ENCODE measurements at places on chromosomes 6 and 20.

DNA sequence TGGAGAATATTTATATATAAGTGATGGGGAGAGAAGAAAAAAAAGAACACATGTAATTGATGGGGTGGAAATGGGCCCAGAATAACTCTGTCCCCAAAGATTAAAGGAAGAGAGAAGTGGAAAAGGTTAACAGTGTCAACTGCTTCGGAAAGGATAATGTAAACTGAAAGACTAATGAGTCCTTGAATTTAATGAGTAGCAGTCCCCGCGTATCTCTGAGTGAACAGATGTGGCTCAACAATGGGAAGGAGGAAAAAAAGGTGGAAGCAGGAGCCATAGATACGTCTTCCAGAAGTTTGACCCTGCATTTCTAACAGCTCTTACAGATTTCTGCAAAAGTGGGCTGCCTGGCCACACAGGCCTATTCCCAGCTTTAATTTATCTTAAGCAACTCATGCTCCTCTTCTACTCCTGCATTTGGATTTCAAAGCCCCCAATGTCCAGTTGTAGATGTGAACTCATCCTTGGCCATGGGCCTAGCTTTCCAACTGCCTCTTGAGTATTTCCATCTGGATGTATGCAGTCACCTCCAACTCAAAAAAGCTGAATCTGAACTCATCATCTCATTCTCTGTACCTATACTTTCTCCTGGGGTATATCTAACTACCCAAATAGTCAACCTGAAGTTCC is 61.3 kb downstream of the DST start:
- DNase-seq = no peak

GRCh38 chr6:16972535-16972934 is 129.3 kb upstream of the STMND1 start:
- DNase-seq = no peak

DNA sequence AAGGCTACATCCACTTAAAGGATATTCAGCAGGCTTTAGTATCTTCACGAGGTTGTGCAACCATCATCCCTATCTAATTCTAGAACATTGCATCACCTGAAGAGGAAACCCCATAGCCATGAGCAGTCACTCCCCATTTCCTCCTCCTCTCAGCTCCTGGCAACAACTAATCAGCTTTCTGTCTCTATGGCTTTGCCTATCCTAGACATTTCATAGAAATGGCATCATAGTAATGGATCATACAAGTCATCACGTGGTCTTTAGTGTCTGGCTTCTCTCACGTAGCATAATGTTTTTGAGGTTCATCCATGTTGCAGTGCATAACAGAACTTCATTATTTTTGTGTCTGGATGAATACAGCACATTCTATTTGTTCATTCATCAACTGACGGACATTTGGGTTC is 20.5 kb downstream of the SNAI1 start:
- DNase-seq = no peak

GRCh38 chr20:41293269-41294037 is 24.1 kb downstream of the ZHX3 start:
- DNase-seq = no peak

DNA sequence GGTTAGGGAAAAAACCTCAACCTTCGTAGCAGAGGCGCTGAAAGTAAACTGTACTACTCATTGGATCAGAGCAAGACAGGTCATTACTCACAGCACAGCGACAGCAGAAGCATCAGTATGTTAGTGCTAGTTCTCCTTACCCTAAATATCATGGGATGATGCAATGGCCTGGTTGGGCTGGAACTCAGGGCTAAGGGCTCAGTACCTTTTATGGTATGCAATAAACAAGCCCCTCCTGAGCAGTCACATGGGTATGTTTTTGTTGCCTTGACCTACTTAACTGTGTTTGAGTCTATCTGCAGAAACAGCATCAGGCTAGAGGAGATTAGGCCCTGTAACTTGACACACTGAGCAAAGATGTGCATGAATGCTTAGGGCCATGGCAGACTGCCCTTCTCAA is 369.4 kb upstream of the IMPG1 start:
- no peak for DNase-seq

- DNase-seq = no peak
Measured at GRCh38 chr6:159151266-159151855, 17.8 kb upstream of the FNDC1 start.

- DNase-seq = no peak
Measured at GRCh38 chr6:44439270-44440045, 52.0 kb downstream of the CDC5L start.

DNA sequence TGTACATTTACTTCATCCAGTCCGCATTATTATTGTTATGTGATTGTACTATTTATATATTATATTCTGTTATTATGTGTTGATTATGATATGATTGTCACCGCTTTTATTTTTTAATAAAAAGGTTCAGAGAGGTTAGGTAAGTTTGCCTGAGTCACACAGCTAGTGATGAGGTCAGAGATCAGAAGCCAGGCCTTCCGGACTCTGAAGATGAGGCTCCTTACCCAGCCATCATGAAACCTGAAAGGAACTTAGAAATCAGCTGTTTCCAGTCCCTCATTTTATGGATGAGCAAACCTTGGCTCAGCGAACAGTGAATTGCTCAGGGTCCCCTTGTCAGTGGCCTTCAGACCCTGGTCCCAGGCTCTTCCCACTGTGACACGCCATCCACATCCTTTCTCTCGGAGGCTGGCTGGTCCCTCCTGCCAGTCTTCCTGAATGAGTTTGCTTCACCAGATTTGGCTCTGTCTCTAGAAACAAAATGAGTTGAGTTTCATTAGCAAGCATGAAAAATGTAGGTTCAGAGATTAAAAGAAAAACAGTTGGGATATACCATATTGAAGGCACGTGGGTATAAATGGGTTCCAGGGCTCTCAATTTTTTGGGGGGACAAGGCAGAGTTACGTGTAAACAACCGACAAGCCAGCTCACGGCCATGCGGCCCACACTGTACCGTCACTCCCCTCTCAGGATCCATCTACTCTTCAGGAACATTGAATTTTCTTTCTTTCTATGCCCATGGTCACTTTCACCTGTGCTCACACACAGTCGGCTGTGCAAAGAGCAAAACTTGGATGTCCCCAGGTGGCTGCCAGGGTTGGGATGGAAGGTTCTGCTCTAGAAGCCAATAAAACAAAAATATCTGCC is 132.9 kb downstream of the ZDHHC14 start:
- DNase-seq = no peak

GRCh38 chr20:37503256-37503927 is 17.7 kb upstream of the NNAT start:
- DNase-seq = no peak

DNA sequence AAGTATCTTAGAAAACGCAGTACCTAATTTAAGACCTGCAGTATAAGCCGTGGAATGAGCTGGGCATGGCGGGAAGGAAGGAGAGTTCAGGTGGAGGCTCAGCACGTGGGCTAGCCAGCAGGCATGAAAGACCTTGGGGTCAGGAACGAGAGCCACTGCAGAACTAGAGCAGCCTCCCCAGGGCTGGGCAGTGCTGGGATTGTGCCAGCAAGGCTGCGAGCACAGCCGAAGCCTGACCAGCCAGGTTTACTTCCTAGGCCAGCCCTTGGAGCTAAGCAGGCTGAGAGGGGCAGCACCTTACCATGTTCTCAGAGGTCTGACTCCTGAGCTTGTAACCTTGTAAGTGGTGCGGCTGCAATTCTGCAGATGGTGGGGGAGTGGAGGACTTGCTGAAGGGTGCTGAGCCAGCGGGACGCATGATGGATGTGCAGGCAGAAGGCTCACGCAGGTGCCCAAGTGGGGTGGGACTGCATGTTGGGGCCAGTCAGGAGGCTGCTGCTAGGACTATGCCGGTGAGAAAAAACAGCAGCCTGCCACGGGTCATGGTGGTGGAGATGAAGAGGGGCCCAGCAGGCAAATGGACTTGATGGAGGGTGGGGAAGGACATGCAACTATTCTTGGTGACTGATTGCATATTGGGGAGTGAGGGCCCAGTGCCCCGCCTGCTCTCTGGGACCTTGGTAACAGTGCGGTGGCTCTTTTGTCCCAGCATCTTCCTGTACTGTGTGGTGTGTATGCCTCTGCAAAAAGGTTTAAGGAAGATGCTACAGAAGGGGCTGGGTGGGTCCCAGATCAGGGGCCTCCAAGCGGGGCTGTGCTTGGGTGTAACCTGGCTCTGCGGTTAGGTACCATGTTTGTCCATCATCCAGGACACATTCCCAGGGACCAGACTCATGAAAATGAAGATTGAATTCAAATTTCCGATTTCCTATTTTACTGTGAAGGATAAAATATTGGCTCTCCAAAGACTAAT is 37.6 kb upstream of the IRF4 start:
- no peak for DNase-seq

DNA sequence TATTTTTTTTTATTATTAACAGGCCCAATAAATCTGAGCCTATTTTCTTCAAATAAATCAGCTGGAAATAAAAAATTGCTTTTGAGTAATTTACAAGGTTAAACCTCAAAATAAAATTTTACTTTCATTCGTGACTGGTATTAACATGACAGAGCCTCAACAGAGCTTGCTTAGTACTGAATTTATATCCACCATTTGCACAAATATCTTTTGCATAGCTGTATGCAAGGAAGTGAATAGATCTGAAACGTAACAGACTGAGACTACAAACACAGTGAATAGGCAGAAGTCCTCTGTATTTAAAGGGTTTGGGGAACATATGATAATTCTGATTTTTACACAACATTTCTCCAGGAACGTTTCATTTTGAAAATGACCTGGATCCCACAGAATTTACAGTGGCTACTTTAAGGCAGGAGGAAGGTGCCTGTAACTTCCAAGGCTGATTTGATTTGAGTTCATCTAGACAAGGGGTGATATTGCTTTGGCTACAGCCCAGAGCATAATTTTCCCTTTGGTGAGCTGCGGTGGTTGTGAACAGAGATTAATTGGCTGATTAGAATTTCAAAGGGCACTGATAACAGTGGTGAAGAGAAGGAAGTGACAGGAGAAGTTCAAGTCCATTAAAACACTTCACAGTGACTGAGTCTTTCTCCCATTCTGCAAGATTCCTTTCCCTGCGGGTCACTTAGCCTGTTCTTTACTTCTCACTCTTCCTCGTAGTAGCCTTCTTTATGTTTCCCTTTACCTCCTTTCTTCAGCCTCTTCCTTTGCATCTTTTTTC is 121.2 kb upstream of the SASH1 start:
- no peak for DNase-seq

GRCh38 chr6:148460876-148461646 is 118.4 kb downstream of the SASH1 start:
- no peak for DNase-seq
